Urinary bladder (tissue), 4 donors: ENCODE measurements at places on chromosomes 1 and 21. TPM values are rescaled to one million over a fixed set of nuclear protein-coding genes. Genes with fewer than 3 reads are reported as not detected.

Gene RNU1-4
- under 0.01 TPM for total RNA-seq

Gene CD52
- 3.3 TPM for total RNA-seq

Gene LGR6
- total RNA-seq = 0.37 TPM

Gene CR1L
- 1.7 TPM for total RNA-seq

Gene KDF1
- total RNA-seq = 2.3 TPM

Gene TAL1
- 4.2 TPM for total RNA-seq

Gene CD1E
- total RNA-seq = 0.69 TPM

Gene MPZ
- 27.1 TPM for total RNA-seq

Gene RGS13
- total RNA-seq = 3.4 TPM

Gene KCTD3
- total RNA-seq = 93.6 TPM

Gene KCNA10
- not detected for total RNA-seq

Gene SNRPE
- 93.7 TPM for total RNA-seq

Gene RHEX
- total RNA-seq = 12.5 TPM

Gene JAM2
- 62.1 TPM for total RNA-seq

Gene SLAMF8
- 0.69 TPM for total RNA-seq

Gene TIE1
- total RNA-seq = 38.5 TPM

Gene TFAP2E
- not detected for total RNA-seq

Gene TMEM82
- not detected for total RNA-seq

Gene HAO2
- 0.16 TPM for total RNA-seq

Gene KMO
- 0.37 TPM for total RNA-seq

Gene DDR2
- total RNA-seq = 101 TPM

Gene KCNE2
- not detected for total RNA-seq

Gene HRNR
- not detected for total RNA-seq

Gene PKP1
- 4.0 TPM for total RNA-seq

Gene TFB2M
- total RNA-seq = 22.4 TPM

Gene UBL4B
- not detected for total RNA-seq

Gene EDARADD
- 10.6 TPM for total RNA-seq

Gene HFM1
- total RNA-seq = 27.5 TPM

Gene HSD3B2
- total RNA-seq = not detected

Gene GMEB1
- 8.7 TPM for total RNA-seq

Gene RPAP2
- 50.6 TPM for total RNA-seq

Gene OR2G6
- total RNA-seq = not detected

Gene MTARC2
- 31.0 TPM for total RNA-seq

Gene MYOM3
- total RNA-seq = 7.7 TPM

Gene LGALS8
- total RNA-seq = 94.3 TPM

Gene C1orf141
- total RNA-seq = not detected

Gene GPR137B
- 21.1 TPM for total RNA-seq

Gene SPRR4
- not detected for total RNA-seq

Gene SMYD3
- 44.6 TPM for total RNA-seq

Gene TMOD4
- total RNA-seq = 2.3 TPM

Gene ZNF648
- total RNA-seq = 0.11 TPM

Gene TMIGD3
- 0.74 TPM for total RNA-seq

Gene SPATA46
- not detected for total RNA-seq

Gene GREM2
- 4.7 TPM for total RNA-seq

Gene ALPL
- 1.5 TPM for total RNA-seq

Gene KRTAP20-4
- not detected for total RNA-seq

Gene IFI44
- total RNA-seq = 49.8 TPM
